Stimulated activated CD4-positive, alpha-beta T cell treated with anti-CD3 and anti-CD28 coated beads, TNF-alpha, amount 100 ng/mL, for 1 hour (primary cell): ENCODE measurements at places on chromosomes 16 and 17.

DNA sequence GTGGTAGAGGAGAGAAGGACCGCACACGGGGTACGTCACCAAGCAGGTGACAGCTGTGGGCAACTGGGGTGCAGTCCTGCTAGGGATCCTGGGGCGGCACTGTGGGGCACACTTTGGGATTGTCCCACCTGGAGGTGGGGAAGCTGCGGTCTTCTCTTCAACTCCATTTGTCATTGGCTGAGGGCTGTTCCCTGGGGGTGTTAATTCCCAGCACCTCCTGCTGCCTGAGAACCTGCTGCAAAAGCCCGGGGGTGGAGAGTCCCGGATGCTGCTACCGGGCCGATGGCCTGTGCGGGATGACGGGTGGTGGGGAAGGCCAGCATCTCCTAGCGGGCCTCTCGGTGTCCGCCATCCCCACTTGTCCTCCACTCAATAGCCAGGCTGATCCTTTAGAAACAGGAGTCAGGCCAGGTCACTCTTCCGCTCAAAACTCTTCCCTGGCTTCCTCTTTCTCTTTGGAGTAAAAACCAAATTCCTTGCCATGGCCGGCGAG lies 100.2 kb downstream of the CYLD start:
- DNase-seq = no peak

GRCh38 chr16:50466170-50466569 lies 82.0 kb upstream of the NKD1 start:
- DNase-seq = no peak

DNA sequence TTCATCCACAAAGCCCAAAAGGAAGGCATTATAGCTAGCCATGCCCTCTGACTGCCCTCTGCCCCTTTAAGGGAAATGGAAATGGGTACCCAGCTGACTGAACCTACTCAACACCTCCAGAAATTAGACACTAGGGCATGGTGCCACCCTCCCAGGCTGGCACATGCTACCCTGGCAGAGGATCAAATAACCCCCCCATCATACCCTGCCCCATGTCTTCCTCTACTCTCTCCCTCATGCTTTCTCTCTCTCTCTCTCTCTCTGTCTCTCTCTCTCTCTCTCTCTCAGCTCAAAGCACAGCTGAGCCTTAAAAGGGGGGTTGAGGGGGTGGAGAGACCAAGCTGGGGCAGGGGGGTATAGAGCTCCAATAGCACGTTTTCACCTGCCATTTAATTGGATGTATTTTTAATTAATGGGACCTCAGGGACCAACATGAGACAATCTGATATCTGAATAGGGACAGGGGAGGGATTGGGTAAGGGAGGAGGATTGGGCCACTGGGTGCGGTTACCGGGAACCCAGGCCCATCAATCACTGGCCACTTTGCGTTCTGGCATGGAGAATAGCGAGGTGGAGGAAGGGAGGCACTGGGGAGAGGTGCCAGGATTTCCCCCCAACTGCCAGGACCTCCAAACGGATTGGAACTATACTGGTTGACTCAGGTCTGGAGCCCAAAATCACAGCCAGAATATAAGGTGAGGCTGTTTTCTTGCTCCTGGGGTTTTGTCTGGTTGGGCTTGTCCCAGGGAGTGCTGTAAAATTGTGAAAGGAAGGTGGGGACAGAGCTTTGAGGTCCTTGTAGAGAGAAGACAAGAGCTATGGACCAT lies 57.8 kb downstream of the NEUROD2 start:
- DNase-seq = no peak

GRCh38 chr17:9195961-9196670 lies 174.8 kb downstream of the NTN1 start:
- DNase-seq = no peak

DNA sequence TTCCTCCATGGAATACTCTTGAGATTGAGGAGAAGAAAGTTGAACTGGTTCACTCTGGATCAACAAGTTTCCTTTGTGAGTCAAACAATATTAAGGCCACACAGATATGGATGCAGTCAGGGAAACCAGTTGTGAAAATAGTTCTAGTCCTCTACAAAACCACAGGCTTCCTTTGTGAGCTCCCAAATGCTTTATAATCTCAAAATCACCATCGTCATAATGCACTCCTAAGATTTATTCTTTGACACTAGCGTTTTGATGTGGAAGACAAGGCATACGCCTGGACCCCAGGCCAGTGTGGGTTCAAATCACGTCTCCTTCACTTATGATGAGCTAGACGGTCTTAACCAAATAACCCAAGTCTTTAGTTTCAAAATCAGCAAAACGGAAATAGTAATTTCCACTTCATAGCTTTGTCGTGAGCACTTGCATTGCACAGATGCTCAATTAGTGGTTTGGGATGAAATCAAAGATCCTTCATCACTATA lies 142.6 kb downstream of the STX8 start:
- DNase-seq = no peak

- DNase-seq = no peak
Measured at GRCh38 chr17:76336756-76337412, 16.8 kb downstream of the PRPSAP1 start.

DNA sequence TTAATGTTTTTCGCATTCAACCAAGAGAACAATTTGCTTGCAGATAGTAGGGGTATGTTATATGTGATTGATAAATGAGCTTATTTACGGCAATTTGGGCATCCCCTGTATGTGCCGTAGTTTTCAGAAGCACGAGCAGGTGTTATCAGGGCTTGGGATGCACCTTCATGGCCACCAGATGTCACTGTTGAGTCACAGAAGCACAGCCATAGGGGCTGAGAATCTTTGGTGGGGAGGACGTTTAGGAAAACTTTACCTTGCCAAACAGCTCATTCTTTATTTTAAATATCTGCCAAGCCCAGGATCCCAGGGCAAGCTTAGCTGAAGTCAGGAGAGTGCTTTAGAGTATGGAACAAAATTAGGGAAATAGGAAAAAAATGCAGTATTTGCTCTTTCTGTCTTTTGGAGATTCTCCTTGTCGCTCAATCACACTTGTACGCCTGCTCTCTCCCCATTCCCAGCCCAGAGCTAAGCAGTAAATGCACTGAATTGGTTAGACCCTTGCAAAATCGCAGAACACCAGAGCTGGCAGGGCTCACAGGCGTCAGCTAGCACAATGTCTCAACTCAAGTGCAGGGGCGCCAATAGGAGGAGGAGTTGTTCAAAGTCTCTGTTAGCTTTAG lies 93.6 kb upstream of the MPHOSPH6 start:
- peak; percentile 2 for DNase-seq

GRCh38 chr17:1147664-1148063 lies 32.1 kb downstream of the ABR start:
- no peak for DNase-seq

DNA sequence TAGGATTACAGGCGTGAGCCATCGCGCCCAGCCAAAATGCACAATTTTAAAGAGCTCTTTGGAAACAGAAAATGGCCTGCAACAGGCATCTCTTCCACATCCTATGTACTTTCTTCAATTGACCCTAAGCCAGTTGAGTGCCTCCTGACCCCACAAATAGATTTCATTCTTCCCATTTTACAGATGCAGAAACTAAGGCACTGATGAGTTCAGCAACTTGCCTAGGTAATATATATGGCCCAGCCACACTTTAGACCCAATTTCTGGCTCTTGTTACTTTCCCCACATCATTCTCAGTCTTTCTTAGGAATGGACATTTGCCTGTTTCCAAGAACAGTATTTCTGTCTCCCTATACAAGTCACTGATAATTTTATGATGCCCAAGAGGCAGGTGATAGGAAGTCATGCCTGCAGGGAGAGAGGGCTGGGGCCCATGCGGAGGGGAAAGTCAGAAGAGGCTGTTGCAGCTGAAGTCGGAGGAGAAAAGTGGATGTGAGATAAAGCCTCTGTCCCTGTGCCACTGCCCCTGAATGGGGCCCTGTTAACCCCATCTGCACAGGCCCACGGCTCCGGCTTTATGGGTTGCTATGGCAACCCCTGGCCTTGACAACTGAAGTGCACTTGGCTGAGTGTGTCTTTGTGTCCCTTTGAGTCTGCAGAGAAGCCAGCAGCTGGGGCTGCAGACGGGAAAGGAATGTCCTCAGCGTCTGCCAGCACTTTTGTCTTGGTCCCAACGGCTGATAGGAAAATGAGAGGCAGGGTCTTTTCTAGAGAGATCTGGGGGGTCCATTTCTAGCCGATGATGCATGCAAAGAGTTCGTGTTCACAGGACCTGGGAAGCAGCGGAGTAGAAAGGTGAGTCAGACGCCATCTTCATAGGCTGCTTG lies 45.9 kb downstream of the ABAT start:
- no peak for DNase-seq
